ENCODE measurements at places on chromosomes 5 and 9.
A peak's percentile ranks its signal among the peaks of the same experiment; 100 is the strongest.

DNA sequence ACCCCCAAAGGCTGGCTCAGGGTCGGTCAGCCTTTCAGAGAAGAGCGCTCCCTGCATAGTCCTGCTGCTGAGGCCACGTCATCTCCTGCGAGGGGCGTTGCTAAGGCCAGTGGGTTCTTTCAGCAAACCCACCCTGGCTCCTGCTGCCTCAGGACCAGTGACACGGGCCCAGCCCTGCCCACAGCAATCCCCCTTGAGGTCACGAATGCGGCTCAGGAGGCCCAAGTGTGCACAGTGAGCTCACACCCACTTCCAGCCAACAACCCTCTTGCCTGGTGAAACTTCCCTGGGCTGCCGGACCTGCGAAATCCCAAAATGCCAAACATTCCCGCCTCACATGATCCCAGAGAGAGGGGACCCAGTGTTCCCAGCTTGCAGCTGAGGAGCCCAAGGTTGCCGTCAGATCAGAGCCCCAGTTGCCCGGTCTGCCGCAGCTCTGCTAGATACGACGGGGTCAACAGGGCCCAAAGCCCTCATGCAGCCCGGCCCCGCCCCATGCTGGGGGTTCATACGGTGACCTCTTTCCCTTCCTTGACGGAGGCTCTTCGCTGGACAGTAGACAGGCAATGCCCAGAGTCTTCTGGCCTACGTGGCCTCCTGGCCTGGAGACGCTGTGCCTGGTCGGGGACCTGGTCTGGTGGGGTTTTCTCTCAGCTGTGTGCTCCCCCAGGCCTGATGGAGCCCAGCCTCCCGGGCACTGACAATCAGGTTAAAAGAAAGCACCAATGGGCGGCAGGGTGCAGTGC is 116.4 kb upstream of the COL5A1 start:
- DNase-seq: no peak

- no peak for DNase-seq
Measured at GRCh38 chr5:55327281-55327680, 19.5 kb downstream of the MTREX start.

DNA sequence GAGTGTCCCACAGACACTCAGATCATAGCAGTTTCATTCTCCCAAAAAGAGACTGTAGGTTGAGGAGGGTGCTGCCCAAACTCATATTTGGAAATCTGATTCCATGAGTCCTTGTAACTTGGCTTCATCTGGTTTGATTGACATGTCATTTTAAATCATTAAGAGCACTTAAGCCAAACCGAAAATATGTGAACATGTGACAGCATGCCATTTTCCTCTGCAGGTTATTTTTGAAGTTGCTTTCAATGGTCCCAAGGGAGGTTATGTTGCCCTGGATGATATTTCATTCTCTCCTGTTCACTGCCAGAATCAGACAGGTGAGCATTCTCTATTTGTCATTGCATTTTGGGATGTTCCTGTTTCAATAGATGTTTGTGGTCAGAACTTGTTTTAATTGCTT is 87.6 kb downstream of the MAMDC2 start:
- no peak for DNase-seq

DNA sequence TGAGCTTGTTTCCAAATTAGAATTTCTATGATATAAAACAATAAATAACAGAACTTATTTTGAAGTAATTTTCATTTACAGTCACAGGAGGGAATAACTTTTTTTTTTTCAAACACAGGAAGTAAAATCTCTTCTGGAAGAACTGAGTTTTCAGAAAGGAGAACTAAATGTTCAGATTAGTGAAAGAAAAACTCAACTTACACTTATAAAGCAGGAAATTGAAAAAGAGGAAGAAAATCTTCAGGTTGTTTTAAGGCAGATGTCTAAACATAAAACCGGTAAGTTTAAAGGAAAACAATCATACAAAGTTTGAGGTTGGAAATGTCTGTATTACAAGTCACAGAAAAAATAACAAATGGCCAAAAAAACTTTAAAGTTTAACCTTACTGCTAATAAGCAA is 41.6 kb downstream of the RAB14 start:
- no peak for DNase-seq

DNA sequence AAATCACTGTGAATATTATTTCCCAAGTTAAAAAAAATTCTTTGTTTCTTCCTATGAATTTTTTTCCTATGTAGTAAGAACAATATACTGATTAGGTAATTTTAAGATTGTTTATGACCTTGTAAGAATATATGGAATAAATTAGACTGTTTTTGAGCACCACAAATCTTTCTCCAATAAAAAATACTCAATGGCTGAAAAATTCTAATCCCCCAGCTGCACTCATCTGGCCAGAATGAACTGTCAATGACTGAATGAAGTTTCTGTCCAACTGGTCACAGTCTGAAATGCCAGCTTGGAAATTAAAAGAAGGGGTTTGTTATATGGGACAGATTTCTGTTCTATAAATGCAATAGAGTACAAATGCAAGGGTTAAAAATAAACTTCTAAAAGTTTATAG is 569.5 kb upstream of the SEMA6A start:
- no peak for DNase-seq

GRCh38 chr5:76137887-76138542 is 54.8 kb downstream of the SV2C start:
- DNase-seq: no peak

DNA sequence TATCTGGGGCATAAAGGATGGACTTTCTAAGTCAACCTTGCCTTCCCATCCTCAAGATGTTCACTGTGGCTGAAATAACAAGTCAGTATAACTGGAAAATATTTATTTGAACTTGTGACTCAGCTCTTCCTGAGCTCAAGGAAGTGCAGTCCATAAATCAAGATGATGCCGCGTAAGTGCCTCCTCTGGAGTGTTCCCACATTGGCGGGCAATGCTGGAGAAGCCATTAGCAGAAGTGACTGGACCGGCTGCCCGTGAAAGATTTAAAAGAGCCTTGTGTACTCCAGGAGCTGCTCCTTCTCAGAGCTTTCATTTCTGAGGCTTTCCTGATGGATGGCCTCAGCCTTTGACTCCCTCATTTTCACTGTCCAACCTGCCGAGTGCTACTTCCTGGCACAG is 17.4 kb downstream of the TMOD1 start:
- peak; percentile 44 for DNase-seq

GRCh38 chr5:171581781-171582180 is 162.3 kb downstream of the FGF18 start:
- no peak for DNase-seq

GRCh38 chr9:94980947-94981722 is 254.6 kb downstream of the AOPEP start:
- DNase-seq: no peak

- no peak for DNase-seq
Measured at GRCh38 chr5:159802661-159803060, 113.6 kb upstream of the ADRA1B start.

DNA sequence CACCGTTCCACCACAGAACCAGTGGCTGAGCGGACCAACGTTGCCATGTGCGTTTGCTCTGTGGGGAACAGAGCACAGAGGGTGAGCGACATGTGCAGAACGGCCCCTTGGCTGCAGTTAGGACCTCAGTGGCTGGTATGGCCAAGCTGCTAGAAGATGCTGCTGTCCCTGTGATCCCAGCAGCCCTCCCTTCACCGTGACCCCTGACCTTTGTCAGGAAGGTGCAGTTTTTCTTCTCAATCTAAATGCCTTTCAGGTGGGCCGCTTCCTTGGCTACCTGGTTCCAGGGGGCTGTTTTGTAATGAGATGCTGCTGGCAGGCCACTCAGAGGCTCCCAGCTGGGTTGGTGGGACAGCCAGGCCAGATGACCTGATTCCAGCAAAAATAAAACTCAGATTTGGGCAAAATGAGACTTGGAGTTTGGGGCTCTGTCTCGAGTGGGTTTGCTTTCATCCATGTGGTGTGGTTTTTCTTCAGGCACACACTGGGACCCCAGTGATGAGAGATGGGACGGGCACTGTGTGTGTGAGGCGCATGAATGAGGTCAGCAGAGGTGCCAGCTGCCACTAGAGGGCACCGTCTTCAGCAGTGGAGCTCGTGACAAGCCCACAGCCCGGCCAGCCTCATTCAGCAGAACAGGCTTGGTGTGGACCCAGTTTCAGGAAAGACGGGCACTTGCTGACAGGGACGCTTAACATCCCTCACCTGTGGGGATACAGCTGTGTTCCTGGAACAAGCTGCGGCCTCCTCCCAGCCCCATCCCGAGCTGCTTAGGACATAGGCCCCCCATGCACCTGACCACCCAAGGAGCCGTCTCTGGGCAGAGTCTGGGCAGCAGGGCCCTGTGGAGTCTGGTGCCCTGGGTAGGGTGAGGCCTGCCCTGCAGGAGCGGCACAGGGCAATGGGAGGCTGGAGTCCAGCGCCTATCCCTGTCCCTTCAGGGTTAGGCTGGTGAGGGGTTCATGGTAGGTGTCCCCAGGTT is 4.1 kb downstream of the MRPS2 start:
- DNase-seq: peak; percentile 77

- DNase-seq: peak; percentile 83
Measured at GRCh38 chr9:109010746-109011145, 2.6 kb downstream of the CTNNAL1 start.

GRCh38 chr9:22354699-22355384 is 91.8 kb upstream of the DMRTA1 start:
- no peak for DNase-seq

DNA sequence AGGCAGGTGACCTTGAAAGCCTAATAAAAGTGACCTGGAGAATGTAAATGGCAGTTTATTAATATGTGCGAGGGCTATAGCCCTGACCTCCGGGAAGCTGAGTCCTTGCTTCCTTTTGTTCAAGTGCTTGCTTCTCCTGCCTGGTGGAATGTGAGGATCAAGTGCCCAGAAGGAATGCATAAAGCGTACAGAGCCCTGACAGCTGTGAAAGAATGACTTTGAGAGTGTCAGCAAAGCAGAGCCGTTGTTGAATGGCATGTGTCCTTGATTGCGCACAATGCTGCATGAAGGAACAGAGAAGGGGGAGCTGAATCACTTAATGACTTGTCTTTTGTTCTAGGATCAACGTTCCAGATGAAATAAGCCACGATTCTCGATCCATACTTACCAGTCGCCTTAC is 133.0 kb downstream of the SLF1 start:
- DNase-seq: no peak
